Activated CD4-positive, alpha-beta T cell treated with anti-CD3 and anti-CD28 coated beads, Interleukin-2, amount 10 ng/mL, durations not matched to agents 24 days and 14 days (primary cell): ENCODE measurements at places on chromosomes 3 and 15. TPM values are rescaled to one million over a fixed set of nuclear protein-coding genes. Genes with fewer than 3 reads are reported as not detected.

DNA sequence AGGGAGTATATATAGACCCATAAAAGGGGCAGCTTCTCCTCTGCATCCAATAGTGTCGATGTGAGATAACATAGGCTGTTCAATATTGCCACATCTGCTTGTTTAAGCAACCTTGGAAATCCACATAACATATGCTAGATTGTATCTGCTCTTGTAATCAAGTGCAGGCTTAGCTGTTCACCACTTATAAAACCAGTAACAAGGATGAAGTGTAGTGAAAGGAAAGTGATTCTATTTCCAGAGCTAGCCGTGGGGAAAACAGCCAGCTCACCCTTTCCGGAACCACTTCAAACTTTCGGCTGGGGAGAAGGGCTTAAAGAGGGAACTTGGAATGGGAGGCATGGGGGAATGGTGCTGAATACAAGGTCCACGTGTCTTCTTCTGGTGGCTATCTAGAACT lies 204.0 kb downstream of the TAFA4 start:
- H3K4me1 ChIP-seq, result no peaks in the 10 kb centered on the region
- H3K36me3 ChIP-seq, result no peaks in the 10 kb centered on the region
- no peak for DNase-seq
- H3K27me3 ChIP-seq, result no peaks in the 10 kb centered on the region
- no peak overlapping the region for H3K27ac ChIP-seq

- no peaks in the 10 kb centered on the region for H3K4me1 ChIP-seq
- peaks cover 9% of the 10 kb centered on the region for H3K27me3 ChIP-seq
- H3K4me3 ChIP-seq, result no peak overlapping the region
- H3K36me3 ChIP-seq, result no peaks in the 10 kb centered on the region
- H3K27ac ChIP-seq, result no peak overlapping the region
Measured at GRCh38 chr15:60993948-60994347, 235.2 kb downstream of the RORA start.

- H3K4me1 ChIP-seq, result peaks cover 6% of the 10 kb centered on the region
- no peak overlapping the region for H3K27ac ChIP-seq
- no peak overlapping the region for H3K4me3 ChIP-seq
- DNase-seq, result peak; percentile 93
- peaks cover 4% of the 10 kb centered on the region for H3K27me3 ChIP-seq
Measured at GRCh38 chr15:52208306-52208946, 17.2 kb upstream of the GNB5 start.

DNA sequence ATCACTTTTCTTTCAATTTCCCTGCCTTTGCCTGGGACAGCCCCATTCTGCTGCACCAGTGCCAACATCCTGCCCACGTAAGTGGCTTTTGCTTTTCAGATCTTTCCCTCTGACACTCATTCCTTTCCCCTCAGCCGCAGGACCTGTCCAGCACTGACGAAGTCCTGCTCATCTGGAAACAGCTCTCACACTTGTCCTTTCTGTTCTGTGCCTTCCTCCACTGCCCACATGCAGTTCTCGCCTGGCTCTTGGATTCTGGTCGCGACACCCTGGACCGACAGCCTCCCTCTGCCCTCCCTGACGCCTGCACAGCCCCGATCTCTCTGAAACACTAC lies 99.7 kb downstream of the ADCY5 start:
- H3K36me3 ChIP-seq, result no peaks in the 10 kb centered on the region
- H3K27ac ChIP-seq, result no peak overlapping the region
- peaks cover 8% of the 10 kb centered on the region for H3K27me3 ChIP-seq
- H3K4me1 ChIP-seq, result peaks cover 12% of the 10 kb centered on the region

- peaks cover 21% of the 10 kb centered on the region for H3K36me3 ChIP-seq
- H3K4me3 ChIP-seq, result peak overlapping the region; percentile 66
- no peaks in the 10 kb centered on the region for H3K27me3 ChIP-seq
- H3K4me1 ChIP-seq, result peaks cover 78% of the 10 kb centered on the region
Measured at GRCh38 chr15:78056714-78057269, 20.7 kb downstream of the TBC1D2B start.

DNA sequence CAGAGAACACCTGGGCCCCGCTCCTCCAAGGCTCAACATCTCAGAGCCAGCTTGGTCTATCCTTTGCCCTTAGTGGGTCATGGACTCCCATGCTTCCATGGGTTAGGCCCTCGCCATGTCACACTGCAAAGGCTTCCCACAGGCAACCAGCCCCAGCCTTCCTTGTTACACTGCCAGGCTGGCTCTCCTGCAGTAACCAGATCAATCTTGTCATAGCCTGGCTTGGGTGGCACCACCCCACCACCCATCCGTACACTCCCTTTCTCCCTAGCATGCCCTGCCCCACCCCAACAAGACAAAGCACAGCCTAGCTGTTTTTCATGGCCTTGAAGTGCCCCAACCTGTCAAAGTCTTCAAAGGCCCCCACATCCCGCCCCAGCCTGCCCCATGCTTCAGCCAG lies 30.5 kb downstream of the CA12 start:
- H3K4me1 ChIP-seq, result no peaks in the 10 kb centered on the region
- no peak overlapping the region for H3K27ac ChIP-seq
- H3K4me3 ChIP-seq, result no peak overlapping the region
- peaks cover 7% of the 10 kb centered on the region for H3K27me3 ChIP-seq

DNA sequence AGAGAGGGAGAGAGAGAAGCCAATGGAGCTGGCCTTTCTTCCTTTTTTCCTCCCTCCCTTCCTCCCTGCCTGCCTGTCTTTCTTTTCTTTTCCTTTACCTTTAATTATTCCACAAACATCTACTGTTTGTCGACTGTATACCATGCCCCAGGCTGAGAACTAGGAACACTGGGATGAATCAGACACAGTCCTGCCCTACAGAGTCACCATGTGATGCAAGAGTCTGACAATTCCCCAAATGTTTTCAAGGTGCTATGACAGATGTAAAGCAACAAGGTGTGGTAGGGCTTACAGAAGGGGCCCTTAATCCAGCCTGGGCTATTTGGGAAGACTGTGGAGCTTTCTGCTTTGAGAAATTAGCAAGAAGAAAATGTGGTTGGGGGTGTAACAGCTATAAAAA lies 4.0 kb upstream of the SPSB4 start:
- H3K27ac ChIP-seq, result no peak overlapping the region
- peaks cover 40% of the 10 kb centered on the region for H3K27me3 ChIP-seq
- H3K4me3 ChIP-seq, result no peak overlapping the region
- peaks cover 4% of the 10 kb centered on the region for H3K4me1 ChIP-seq

Gene ZSCAN29
- total RNA-seq, result 30.9 and 32.1 TPM in 2 replicates
